Mesothelial cell of epicardium (in vitro differentiated cells): ENCODE measurements at places on chromosomes 1 and 21.

- no peak overlapping the region for H3K27ac ChIP-seq
- H3K4me1 ChIP-seq = peaks cover 3% of the 10 kb centered on the region
- peaks cover 60% of the 10 kb centered on the region for H3K36me3 ChIP-seq
- DNase-seq = no peak
Measured at GRCh38 chr1:236438614-236439013, 44.5 kb downstream of the EDARADD start.

GRCh38 chr1:111577814-111578213 is 41.8 kb upstream of the RAP1A start:
- DNase-seq = no peak
- H3K4me3 ChIP-seq = no peak overlapping the region
- H3K27me3 ChIP-seq = no peaks in the 10 kb centered on the region
- no peaks in the 10 kb centered on the region for H3K36me3 ChIP-seq
- peaks cover under 1% of the 10 kb centered on the region for H3K4me1 ChIP-seq

DNA sequence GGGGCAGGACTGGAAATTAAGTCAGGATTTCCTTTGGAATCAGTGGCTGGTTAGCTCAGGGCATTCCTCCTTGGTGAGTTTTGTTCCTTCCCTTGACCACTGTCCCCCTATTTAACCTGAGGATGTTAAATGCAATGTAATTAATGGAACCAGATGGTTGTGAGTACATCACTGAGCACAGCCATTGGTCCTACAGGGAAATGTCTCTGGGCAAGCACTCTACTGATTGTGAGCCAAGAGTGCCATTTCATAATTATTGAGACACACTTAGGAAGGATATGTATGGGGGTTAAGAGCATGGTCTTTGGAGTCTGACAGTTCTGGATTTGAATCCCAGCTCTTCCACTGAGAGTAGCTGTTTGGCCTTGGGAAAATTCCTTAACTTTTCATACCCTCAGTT is 74.4 kb downstream of the SPAG17 start:
- no peak for DNase-seq
- H3K4me3 ChIP-seq = no peak overlapping the region
- no peak overlapping the region for H3K27ac ChIP-seq

DNA sequence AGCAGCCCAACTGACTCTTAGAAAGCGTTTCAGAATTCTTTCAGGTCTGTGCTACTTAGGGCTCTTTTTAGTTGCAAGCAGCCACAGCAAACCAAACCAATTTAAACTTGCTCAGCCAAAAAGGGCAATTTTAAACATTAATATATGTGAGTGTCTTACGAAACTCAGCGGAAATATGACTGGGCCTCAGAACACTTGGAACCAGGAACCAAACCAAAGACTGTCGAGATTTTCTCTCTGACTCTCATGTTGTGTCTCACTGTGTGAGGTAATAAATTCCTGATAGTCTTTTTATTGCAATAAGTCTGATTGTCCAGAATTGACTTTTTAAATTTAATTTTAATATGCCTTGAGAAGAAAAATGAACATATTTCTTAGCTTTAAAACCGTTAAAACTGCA is 122.3 kb downstream of the SYF2 start:
- H3K27ac ChIP-seq = no peak overlapping the region
- peaks cover 6% of the 10 kb centered on the region for H3K4me1 ChIP-seq
- no peak for DNase-seq

- H3K27me3 ChIP-seq = no peaks in the 10 kb centered on the region
- H3K36me3 ChIP-seq = no peaks in the 10 kb centered on the region
- peaks cover 5% of the 10 kb centered on the region for H3K4me1 ChIP-seq
- peak overlapping the region; percentile 30 for H3K27ac ChIP-seq
- no peak for DNase-seq
Measured at GRCh38 chr21:44263221-44263760, 1.6 kb upstream of the DNMT3L start.
